DND-41 (cell line): ENCODE measurements at places on chromosomes 16 and 17.

DNA sequence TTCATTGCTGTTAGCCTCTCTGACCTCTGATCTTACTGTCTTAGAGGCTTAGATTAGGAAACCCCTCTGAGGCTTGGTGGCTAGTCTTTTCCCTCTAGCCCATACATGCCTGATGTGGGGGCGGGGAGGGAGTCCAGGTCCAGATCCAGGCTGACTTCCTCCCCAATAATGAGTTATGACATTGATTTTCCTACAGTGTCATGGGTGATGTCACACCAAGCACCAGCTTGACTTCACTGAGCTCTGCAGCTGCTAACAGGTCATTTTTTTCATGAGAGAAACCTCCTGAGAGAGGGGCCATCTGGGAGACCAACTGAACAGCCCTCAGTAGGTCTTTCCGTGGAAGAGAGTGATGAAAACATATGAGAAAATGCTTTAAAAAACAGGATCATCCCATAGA, 180.2 kb upstream of the N4BP1 start:
- DNase-seq = no peak

DNA sequence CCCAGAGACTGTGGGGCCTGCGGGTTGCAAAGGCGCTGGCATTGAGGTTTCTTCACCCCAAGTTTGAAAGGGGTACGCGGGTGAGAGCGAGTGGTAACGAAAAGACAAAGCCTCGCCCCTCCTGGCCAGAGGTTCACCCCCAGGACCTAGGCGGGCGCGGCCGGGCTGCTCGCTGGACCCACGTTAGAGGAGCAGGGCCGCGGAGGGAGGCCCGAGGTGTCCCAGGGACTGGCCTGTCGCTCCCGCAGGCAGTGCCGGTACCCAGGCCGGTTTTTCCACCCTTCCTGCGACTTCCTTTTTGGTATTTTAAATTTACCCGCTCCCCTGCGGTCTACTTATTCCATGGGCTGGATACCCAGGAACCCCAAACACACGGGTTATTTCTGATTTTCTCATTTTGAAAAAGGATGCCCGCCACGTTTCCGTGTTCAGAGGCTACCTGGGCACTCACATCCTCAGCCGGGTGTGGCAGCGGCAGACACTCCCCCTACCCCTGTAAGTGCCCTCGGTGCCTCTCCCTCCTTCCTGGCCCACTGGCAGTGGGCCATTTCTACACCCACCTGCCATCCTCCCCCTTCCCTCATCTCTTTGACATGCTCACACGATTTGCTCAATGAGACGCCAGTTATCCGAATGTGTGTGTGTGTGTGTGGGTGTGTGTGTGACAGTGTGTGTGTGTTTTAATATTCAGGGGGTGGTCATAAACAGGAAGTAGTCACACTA, 1.6 kb upstream of the FOXL1 start:
- DNase-seq = no peak

DNA sequence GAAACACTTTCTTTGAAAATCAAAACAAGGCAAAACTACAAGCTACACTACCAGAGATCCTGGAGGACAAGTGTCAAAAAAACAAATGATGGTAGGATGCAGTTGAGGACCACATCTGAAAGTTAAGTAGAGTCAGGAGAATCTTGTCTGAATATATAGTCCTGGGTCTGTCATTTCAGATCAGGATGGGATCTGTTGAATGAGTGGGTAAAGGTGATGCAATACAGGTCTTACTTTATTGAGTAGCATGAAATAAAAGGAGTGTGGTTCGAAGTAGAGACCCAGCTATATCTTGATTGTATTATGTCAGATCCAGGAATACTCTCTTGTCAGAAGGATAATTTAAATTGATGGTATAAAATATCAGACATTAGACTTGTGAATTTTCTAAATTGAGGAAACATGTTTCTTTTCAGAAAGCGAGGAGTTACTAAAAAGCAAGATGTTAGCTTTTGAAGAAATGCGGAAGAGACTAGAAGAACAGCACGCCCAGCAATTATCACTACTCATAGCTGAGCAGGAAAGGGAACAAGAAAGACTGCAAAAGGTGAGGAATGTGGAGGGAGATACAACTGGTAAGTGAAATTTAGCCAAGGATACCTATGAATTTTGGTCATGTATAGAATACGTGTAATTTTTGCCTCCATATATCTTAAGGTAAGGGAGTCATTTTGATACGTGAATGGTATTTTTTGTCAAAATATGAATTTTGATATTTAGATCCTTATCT, 15.1 kb upstream of the VPS35L start:
- no peak for DNase-seq

DNA sequence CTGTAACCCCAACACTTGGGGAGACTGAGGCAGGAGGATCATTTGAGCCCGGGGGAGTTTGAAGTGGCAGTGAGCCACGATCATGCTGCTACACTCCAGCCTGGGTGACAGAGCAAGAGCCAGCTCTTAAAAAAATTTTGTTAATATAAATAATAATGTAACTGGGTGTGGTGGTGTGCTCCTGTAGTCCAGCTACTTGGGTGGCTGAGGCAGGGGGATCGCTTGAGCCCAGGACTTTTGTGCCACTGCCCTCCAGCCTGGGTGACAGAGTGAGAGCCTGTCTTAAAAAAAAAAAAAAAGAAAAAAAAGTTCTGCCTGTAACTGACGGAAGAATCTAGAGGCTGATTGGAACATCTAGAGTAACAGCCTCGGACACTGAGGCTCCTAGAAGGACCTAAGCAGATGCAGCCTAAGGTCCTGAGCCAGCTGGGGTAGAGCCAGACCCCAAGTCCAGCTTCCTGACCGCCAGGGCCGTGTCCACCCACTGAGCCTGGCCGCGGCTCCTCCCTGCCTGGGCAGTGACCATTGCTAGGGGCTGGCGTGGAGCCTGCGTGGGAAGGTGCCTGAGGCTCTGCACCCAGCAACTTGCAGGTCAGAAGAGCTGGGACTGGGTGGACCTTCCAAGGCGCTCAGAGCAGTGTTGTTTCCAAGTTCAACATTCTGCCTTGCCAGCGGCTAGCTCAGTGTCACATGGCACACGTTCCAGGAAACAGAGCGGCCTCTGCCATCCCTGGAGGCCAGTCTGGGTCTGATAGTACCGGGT, 209.4 kb upstream of the CIBAR2 start:
- no peak for DNase-seq

- DNase-seq = no peak
Measured at GRCh38 chr17:9931144-9931741, 26.2 kb upstream of the RCVRN start.

DNA sequence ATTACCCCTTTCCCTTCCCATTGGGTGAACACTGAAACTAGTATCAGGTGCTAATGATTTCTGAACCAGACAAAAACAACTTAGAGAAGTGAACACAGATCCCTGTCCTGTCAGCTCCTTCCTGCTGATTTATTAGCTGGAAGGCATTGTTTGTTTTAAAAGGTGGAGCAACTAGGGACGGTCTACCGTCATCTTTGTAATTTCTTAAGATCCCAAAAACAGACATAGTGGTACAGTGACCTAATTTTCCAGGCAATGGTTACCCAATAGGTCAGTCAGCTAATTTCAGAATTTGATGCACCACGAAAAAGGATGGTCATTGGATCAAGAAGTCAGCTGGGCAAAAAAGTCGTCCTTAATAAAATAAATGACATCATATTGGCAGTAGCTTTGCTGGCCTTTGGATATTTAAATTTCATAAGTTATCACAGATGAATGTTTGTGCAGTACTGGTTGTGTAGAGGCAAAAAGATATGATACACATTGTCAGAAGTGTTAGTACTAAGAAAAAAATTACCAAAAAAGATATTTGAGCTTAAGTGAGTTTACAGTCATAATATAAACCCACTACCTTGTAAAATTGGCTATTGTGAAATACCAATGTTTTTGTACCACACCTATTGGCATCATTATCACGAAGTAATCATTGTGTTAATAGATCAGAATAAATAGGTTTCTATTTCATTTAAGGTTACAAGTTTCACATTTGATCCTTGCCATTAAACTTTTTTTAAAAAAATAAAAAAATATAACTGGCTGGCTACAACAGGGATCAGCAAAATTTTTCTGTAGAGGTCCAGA, 27.2 kb upstream of the KCNJ16 start:
- no peak for DNase-seq

GRCh38 chr17:82055965-82056728, 4.4 kb downstream of the GPS1 start:
- peak; percentile 6 for DNase-seq

DNA sequence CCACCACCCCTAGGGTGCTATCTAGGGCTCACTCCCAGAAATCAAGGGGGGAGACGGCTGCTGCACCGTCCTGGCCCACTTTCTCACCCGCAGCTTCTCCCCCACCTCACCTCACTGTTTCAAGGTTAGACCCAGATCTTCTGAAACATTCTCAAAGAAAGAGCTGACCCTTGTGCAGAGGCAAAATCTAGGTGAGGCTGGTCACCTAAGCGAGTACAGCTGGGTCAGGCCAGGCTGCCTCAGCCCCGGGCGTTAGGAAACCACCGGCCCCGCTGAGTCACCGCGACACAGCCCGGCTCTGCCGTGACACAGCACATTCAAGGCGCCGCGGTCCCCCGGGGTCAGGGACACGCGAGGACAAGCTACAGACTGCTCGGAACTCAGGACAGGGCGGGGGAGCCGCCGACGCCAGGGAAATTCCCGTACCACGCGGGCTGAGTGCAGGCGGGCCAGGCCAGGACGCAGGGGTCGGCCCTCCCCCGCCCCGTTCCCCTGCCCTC, 27.1 kb downstream of the GNPTG start:
- no peak for DNase-seq

DNA sequence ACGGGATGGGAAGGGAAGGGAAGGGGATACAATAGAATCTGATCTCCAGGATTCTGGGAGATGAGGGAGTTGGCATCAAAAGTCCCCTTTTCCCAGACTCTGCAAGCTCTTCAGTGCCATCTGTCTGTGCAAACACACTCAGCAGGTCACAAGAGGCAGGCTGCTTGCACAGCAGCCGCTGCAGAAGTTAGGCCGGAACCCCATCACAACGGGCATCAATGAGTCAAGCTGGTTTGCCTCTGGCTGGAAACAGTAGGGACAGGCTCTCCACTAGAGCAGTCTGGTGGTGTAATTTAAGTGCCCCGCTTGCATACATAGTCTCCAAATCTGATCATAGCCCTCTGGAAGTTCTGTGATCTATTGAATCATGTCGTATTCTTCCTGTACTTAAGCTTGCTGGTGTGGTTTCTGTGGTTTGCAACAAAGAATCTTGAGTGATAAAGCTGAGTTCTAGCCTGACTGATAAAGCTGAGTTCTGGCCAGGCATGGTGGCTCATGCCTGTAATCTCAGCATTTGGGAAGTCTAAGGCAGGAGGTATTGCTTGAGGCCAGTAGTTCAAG, 33.7 kb upstream of the KDM8 start:
- DNase-seq = peak; percentile 80

DNA sequence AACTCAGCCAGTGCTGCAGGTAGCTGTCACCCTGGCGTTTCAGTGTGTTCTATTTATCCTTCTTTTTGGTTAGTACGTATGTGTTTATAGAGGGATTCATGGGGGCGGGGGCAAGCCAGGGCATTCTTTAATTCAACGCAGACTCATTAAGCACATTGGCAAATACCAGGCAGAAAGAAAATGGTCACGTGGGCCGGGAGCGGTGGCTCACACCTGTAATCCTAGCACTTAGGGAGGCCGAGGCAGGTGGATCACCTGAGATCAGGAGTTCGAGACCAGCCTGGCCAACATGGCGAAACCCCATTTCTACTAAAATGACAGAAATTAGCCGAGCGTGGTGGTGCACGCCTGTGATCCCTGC, 69.1 kb downstream of the HAPSTR1 start:
- DNase-seq = no peak

DNA sequence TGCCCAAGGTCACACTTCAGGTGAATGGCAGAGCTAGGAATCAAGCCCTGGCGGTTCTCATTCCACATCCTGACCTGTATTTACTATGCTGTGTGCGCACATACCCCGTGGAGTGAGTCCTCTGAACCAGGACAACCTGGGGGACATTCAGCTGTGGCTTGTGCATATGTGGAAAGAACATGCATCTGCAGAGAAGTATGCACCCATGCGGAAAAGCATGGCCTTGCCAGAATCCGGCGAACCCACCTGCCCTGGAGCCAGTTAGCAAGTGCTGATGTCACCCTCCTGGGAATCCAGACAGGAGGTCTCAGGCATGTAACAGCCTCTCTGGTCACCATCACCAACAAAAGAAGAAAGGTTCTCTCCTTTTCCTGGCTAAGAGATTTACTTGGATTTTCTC, 1.9 kb downstream of the RASL10B start:
- DNase-seq = no peak

DNA sequence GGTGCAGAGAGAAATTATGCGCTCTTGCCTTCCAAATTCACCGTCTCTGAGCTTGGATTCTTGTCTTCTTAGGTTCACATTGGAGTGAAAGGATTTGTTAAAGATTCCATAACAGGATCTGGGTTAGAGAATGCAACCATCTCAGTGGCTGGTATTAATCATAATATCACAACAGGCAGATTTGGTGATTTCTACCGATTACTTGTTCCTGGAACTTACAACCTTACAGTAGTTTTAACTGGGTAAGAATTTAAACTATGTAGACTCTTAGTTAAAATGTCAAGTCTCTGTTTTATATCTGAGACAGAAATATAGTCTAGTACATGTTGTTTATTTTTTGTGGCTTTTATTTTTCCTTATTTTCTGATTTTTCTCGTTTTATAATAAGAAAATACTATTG, 42.9 kb downstream of the CPD start:
- DNase-seq = no peak

- peak; percentile 79 for DNase-seq
Measured at GRCh38 chr17:2244545-2245525, 58.8 kb downstream of the SMG6 start.

DNA sequence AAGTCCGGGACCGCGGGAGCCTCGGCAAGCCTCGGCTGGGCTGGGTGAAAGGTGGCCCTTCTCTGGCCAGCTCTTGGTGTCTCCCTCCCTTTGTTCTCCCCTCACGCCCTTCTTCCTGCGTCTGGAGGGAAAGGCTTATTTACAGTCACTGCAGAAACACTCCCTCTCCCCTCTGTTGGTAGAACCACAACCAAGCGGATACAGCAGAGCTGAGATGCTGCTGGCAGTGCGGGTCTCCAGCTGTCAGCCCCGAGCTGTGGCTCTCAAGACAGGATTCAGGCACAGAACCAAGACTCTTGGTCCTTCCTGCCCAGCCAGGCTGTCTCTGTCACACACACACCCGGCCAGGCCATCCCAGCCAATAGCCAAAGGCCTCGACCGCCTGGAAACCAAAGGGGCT, 133.3 kb downstream of the ENGASE start:
- no peak for DNase-seq

DNA sequence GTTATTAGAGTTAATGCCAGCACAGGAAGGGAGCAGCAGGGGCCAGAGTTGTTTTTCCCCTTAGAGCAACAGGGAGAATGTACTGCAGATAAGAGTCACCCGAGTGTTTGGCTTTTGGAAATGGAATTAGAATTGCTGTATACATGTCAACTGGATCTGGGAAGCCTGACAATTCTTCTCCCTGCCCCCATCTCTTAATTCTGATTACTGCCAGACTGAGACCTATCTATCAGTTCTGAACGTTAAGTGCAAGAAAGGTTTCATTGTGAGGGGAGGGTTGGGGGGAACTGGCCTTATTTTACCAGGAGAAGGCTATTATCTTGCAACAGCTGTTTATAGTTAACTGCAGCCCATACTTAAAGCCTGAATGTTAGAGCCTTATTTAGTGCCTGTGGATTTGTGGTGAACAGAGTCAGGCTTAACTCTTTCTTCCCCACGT, 424.5 kb upstream of the CDH11 start:
- no peak for DNase-seq
